RWPE2 (cell line): ENCODE measurements at places on chromosomes 3 and 15.

GRCh38 chr15:50549326-50549725, 2.9 kb upstream of the USP50 start:
- DNase-seq = no peak

GRCh38 chr15:69976366-69976994, 121.2 kb downstream of the TLE3 start:
- no peak for DNase-seq

GRCh38 chr15:64883100-64883581, 28.6 kb upstream of the ANKDD1A start:
- no peak for DNase-seq

GRCh38 chr15:57421551-57421950, 45.2 kb downstream of the CGNL1 start:
- DNase-seq = no peak

GRCh38 chr3:38049358-38050126, 10.5 kb downstream of the DLEC1 start:
- DNase-seq = no peak

- no peak for DNase-seq
Measured at GRCh38 chr15:96327155-96327741, 3.3 kb upstream of the NR2F2 start.

DNA sequence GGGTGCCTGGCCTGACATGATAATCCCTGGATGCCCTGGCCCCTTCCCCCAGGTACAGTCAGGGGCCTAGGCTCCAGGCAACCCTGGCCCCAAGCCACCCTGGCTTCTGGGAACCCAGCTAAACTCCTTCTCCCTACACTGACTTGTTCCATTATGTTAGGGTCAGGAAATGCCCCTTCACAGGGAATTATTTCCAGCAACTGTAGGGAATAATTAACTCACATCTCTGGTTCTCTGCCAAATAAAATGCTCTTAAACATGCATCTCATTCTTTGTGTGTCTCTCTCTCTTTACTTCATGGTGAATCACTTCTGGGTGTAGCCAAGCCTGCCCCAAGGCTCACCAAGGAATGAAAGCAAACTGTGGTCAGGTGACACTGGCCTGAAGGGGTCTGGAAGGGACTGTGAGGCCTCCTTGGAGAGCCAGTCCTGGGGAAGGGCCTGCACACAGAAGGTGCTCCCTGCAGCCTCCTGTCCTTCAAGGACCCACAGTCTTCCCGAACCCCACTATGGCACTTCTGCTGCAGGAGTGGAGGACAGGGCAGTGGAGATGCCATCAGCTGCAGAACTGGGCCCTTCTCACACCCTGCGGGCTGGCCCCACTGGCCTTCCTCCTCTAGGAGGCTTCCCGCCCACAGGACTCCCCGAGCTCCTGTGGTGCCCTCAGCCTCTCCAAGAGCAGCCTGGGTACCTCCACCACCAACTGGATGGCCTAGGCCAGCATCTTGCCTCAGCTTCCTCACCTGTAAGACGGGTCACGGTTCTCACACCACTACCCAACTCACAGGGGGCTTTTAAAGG, 17.6 kb downstream of the TKT start:
- DNase-seq = peak; percentile 41

- no peak for DNase-seq
Measured at GRCh38 chr3:193418576-193419373, 40.2 kb upstream of the ATP13A5 start.

DNA sequence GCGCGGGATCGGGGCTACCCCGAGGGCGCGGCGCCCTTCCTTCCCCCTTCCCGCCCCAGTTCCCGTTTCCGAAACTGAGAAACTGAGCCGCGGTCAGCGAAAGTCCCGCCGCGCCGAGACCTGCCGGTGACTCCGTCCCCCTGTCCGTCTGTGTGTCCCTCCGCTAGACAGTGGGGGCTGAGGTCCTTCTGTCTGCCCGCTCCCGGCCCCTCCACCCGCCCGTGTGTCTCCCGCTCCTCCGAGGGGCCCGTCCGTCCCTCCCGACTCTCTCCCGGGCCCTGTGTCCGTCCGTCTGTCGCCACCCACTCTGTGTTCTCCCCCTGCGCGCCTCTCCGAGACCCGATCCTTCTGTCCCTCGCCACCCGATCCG, 426 bp downstream of the PRKCD start:
- DNase-seq = no peak

DNA sequence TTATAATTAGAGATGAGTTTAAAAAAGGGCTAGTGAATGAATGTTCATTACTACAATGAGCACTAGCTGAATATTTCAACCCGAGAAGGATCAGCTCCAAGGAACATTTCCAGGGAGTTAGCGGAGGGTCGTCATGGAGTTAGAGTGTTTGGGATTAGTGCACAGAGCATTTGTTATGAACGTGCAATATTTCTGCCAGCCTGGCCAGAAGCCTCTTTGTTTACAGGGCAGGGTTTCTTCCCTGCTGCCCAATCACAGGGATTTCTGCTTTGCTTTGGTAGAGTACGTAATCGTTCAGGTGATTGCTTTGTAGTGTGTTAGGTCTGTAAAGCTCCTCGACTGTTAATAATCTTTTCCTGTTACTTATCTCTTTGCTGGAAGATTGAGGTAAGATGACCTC, 5.9 kb downstream of the CGNL1 start:
- DNase-seq = no peak

DNA sequence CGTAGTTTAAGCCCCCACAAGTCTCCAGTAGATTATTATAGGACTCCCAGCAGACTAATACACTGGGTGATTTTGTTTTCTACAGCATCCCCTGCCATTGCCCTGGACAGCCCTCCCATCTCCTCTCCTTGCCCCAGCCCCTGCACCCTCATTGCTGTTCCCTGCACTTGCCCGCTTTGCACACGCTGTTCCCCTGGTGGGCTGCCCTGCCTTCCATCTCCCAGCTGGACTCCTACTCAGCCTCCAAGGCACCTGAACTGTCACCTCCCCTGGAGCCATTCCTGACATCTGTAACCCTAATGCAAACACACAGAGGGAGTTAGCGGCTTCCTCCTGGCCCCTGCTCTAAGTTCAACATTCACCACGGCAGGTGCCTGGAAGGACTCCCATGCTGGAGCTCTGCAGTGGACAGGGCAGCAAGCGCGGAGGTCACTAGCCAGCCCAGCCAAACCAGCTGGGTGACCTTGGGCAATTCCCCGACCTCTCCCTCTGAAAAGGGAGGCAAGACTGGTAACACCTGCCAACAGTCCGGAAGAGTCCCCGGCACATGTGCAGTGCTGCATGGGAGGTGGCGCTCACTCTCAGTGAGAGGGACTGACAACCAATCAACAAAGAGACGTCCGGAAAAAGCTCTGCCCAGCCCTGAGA, 38.8 kb upstream of the IQSEC1 start:
- DNase-seq = peak; percentile 38

DNA sequence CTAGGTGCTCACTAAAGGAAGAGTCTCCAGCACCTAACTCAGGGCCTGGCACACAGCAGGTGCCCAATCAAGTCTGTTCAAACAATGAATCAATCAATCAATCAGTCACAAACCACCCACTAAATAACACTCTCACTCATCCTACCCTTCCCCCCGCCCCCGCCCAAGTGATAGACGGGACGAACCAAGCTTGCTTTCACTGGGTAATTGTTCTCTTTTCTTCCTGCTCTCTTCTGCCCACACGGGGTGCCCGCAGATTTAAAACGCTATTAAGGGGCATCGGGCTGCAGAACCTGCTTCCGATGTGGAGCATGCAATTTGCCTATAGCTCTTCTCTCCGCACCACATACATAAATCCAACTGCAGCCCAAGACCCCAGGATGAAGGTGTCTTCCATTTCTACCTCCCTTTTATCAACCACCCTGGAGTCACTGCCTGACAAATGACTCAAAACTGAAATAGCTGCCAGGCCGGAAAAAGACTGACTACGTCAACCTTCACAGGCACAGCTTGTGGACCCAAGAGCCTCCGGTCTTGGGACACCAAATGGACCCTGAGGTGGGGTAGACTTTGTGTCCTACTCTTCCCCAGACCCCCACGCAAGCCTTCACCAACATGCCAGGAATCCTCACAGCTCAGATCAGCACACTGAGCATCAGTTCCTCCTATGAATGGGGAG, 1.7 kb downstream of the KLHL25 start:
- no peak for DNase-seq

DNA sequence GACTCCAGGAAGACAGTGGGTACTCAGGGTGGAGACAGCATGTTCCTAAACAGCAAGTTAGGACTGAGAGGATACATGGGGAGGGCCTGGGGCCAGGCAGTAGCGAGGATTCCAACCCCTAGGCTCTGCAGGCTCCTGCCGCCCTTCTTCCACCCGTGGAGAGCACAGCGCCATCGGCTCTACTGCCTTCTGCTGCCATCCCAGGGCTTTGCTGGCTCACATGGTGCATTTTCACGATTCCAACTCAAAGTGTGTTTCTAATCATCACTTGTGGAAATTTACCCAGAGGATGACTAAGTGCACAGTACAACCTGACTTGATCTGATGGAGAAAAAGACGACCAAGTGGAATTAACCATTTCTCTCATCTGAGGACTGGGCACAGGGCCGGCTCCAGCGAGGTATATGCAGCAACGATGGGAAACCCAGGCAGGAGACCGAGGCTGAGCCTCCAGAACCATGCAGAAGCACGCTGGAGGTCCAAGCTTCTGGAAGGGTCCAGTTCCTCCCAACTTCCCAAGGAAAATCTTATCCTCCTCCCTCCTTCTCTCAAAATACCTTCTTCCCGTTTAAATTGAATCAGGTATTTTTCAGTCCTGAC, 104.6 kb downstream of the LRIG1 start:
- peak; percentile 25 for DNase-seq

DNA sequence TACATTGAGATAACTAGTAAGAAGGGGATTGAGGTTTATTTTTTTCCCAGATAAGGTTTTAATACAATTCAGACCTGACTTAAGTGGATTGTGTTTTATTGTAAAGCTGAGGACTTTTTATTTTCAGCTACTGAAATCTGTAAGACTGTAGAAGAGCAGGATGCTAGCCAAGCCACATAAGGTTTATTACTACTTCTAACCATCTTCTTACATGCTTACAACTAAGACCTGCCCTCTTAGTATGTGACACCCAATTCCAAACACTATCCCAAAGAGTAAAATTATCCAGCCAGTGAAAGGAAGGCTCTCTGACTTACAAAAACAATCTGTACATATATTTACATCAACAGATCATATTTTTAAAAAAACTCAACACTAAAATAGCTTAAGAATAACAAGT, 564.5 kb upstream of the NAALADL2 start:
- no peak for DNase-seq

GRCh38 chr3:14386254-14386653, 16.2 kb upstream of the SLC6A6 start:
- DNase-seq = no peak

DNA sequence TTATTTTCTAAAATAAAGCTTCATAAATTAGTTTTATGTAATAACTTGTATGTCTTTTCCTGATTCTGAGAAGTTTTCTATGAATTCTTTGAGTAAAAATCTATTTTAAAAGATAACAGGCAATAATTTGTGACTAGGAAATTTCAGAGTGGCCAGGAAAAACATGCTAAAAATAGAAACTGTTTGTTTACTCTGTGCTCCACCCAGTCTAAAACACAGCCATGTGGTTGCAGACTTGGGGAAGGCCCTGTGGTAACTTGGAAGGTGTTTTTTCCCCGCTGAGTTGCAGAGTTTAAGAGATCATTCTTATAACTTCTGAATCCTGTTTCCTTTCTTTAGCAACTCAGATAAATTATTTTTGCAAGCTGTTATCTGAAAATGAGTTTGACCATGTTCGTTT, 21.9 kb downstream of the PLCL2 start:
- no peak for DNase-seq

DNA sequence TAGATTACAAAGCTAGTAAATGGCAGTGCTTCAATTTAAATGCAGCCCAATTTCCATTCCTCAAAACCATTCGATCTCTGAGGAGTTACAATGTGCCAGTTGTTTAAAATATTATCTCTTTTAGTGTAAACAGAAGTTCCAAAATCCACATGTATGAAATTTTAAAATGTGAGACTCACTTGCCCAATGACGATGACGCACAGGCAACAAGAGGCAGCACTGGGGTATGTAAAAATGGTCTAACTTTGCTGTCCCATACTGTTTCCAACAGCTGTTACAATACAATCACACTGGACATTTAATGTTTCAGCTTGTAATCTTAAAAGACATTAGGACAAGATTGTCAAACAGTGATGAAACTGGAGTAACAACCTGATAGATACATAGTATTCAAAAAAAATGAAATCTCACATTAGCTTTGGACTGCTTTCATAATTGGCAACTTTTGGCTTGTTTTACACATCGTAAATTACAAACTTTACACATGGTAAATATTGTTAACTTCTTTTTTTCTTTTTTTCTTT, 12.2 kb downstream of the SLTM start:
- DNase-seq = no peak

DNA sequence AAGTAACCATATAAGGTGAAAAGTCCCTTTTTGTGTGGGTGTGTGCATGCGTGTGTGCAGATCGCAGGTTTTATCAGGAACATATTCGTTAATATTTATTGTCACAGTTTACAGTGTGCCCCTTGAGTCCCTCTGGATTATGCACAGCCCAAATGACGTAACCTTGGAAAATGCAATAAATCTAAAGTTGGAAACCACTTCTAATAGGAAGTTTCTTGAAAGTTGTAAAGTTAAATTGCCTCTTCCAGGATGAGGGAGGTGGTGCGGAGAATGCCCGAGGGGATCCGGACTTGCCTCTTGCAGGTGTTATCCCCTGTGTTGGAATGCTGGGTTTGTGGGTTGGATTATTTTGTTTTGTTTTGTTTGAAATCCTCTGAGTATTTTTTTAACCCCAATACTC, 143.3 kb downstream of the CMSS1 start:
- DNase-seq = no peak

DNA sequence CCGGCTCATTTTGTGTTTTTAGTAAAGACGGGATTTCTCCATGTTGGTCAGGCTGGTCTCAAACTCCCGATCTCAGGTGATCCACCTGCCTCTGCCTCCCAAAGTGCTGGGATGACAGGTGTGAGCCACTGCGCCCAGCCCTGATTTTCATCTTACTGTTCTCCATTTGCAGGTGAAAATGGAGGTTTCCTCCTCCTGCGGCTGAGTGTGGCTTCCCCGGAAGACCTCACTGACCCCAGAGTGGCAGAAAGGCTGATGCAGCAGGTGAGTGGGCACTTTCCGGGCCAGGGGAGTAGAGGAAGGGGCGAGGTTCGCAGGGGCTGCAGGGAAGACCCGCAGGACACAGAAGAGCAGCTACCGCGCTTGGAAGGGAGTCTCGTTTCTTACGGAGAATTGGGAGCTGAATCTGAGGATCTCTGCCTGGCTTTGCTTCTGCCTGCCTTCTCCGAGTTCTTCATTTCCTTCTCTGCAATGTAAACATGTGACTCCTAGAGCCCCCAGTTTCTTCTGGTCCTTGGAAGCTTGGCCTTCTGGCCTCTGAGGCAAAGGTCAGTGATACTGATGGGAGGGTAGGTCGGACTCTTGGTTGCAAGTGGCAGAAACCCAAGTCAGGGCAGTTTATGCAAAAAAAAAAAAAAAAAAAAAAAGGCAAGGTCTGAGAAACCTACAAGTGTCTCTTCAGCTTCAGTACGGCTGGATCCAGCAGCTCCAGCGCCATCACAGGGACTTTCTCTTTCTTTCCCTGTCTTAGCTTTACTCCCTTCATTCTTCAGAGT, 8.9 kb downstream of the MUC20 start:
- no peak for DNase-seq
